ENCODE measurements at places on chromosomes 2 and 18.

- no peaks in the 10 kb centered on the region for H3K4me1 ChIP-seq
- H3K27me3 ChIP-seq: no peaks in the 10 kb centered on the region
- no peak overlapping the region for H3K4me3 ChIP-seq
Observed at GRCh38 chr2:239824046-239824694, 201.0 kb downstream of the NDUFA10 start.

DNA sequence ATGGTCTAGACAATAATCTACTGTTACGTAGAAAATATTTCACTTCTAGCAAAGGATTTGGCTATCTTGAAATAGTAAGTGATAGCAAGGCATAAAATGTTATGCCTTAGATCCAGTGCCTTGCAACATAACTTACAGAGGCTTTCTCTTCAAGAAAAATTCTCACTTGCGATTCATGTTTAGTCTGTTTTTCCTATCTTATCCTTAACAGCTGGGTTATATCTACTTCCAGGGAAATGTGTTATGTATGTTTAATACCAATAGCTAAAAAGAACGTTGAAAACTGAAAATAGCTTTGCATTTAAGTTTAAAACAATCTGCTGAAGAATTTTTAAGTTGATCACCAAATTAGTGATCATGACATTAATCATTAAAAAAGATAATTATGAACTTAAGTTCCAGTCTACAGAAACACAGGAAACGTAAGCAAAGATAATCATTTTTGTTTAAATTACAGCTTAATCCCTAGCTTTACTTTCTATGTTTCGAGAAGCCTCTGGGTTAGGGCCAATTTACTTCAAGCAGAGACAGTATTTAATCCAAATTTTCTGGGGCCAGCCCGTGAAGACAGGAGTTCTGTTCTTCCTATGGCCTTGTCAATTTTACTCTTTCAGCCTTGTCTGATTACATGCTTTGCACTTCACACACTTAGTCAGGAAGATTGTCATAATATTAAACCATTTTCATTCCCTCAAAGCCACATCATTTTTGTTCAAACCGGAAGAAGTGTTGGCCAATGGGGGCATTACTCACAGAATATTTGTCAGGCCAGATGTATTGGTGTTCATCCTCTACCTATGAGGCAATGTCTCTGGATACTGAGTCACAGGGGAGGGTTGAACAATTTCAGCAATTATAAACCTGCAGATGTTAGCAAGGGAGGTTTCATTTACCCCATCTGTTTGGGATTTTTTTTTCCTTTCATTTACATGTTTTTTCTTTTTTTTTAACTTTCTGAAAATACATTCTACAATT lies 1132.9 kb upstream of the ZEB2 start:
- H3K36me3 ChIP-seq: no peaks in the 10 kb centered on the region
- peak; percentile 85 for DNase-seq
- peaks cover 4% of the 10 kb centered on the region for H3K4me1 ChIP-seq
- no peak overlapping the region for H3K27ac ChIP-seq
- H3K27me3 ChIP-seq: no peaks in the 10 kb centered on the region

DNA sequence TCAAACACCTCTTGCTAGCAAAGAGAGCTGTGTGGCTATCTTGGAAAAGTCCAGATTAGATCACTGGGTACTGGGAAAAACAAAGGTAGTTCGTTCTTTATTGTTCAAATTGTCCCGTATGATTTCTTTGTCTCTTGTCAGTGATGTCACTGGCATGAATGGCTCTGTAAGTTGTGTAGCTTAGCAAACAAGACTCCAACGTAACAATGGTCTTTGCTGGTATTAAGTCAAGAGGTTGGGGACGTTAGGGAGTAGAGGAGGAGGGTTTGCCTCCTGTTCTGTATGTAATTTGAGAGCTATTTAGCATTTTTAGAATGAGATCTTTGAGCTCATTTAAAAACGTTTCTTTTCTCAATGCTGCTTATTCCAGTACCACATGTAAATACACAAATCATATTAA lies 216.5 kb upstream of the SP5 start:
- no peak overlapping the region for H3K27ac ChIP-seq
- no peak overlapping the region for H3K4me3 ChIP-seq
- H3K36me3 ChIP-seq: no peaks in the 10 kb centered on the region
- peaks cover 8% of the 10 kb centered on the region for H3K27me3 ChIP-seq

- H3K36me3 ChIP-seq: no peaks in the 10 kb centered on the region
- no peak overlapping the region for H3K27ac ChIP-seq
- no peaks in the 10 kb centered on the region for H3K27me3 ChIP-seq
Observed at GRCh38 chr2:15875969-15876705, 64.2 kb upstream of the MYCN start.

DNA sequence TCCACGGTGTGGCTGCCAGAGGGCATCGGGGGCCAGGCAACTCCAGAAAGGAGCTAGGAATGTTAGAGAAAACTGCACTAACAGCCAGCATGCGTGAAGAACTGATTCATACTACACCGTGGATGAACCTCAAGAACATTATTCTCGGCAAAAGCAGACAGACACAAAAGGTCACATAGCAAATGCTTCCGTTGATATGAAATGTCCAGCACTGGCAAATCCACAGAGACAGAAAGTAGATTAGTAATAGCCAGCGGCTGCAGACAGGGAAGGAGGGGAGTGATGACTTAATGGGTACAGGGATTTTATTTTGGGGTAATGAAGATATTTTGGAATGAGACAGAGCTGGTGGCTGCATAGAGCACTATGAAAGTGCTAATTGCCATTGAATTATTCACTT lies 37.4 kb downstream of the SCTR start:
- H3K36me3 ChIP-seq: no peaks in the 10 kb centered on the region
- peak; percentile 65 for DNase-seq
- no peak overlapping the region for H3K27ac ChIP-seq
- no peak overlapping the region for H3K4me3 ChIP-seq
- H3K4me1 ChIP-seq: peaks cover 3% of the 10 kb centered on the region

GRCh38 chr2:238427435-238428162 lies 872 bp downstream of the ASB1 start:
- H3K4me1 ChIP-seq: peaks cover 51% of the 10 kb centered on the region
- H3K27me3 ChIP-seq: no peaks in the 10 kb centered on the region
- no peak for DNase-seq

GRCh38 chr2:100819370-100820272 lies at the start of gene NPAS2:
Gene NPAS2, plus strand, starts transcription at chr2:100820139. Its CDS starts 84,616 bp downstream, at chr2:100904755.
- H3K4me3 ChIP-seq: peak within 1 kb of the TSS; percentile 69
- peaks cover 22% of the 10 kb centered on the region for H3K4me1 ChIP-seq
- H3K36me3 ChIP-seq: no peaks in the 10 kb centered on the region
- H3K27ac ChIP-seq: peak within 1 kb of the TSS; percentile 60

- no peak overlapping the region for H3K27ac ChIP-seq
- no peak for DNase-seq
- H3K4me1 ChIP-seq: peaks cover 14% of the 10 kb centered on the region
Observed at GRCh38 chr2:100105678-100106054, 36.7 kb downstream of the AFF3 start.

DNA sequence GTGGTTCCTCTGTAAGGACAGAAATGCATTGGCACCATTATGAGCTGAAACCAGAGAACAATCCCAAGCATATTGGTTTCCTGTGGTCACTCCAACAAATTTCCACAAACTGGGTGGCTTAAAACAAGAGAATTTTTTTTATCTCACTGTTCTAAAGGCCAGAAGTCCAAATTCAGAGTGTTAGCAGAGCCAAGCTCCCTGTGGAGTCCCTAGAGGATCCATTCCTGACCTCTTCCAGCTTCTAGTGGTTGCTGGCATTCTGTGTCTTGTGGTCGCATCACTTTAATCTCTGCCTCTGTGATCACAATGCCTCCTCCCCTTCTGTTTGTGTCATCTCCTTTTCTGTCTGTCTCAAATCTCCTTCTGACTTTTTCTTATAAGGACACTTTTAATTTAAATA lies 380.3 kb downstream of the NYAP2 start:
- H3K27me3 ChIP-seq: no peaks in the 10 kb centered on the region
- no peaks in the 10 kb centered on the region for H3K4me1 ChIP-seq
- peak; percentile 8 for DNase-seq
- no peak overlapping the region for H3K4me3 ChIP-seq
- no peaks in the 10 kb centered on the region for H3K36me3 ChIP-seq

DNA sequence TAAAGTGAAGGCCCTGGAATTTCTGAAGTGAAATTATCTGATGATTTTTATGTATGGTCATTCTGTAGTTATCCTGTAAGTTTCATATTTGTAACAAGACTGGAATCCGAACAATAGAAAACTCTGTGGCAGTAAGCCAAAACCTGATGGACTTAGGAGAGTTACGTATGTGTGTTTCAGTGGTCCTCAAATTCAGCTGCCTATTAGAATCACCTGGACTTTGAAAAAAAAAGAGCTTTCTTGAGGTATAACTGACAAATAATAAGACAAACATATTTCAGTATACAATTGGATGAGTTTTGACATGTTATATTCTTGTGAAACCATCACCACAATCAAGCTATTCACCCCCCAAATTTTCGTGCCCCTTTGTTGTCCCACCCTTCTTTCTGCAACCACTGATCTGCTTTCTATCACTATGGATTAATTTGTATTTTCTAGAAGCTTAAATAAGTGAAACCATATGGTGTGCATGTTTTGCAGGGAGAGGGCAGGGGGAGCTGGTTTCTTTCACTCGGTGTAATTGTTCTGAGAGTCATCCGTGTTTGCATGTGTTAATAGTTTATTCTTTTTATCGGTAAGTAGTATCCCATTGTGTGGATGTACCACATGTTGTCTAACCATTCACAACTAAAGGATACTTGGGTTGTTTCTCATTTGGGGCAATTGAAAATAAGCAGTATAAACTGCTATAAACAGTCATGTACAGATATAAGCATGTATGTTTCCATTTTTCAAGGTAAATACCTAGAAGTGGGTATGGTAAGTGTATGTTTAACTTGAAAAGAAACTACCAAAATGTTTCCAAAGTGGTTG lies 50.2 kb upstream of the EML4 start:
- H3K36me3 ChIP-seq: no peaks in the 10 kb centered on the region
- no peak overlapping the region for H3K4me3 ChIP-seq
- peaks cover 24% of the 10 kb centered on the region for H3K4me1 ChIP-seq
- H3K27ac ChIP-seq: peak overlapping the region; percentile 14
- peak; percentile 63 for DNase-seq

- no peak overlapping the region for H3K4me3 ChIP-seq
- no peaks in the 10 kb centered on the region for H3K4me1 ChIP-seq
- H3K36me3 ChIP-seq: no peaks in the 10 kb centered on the region
- H3K27me3 ChIP-seq: no peaks in the 10 kb centered on the region
Observed at GRCh38 chr2:155431004-155431507, 732.6 kb downstream of the KCNJ3 start.

DNA sequence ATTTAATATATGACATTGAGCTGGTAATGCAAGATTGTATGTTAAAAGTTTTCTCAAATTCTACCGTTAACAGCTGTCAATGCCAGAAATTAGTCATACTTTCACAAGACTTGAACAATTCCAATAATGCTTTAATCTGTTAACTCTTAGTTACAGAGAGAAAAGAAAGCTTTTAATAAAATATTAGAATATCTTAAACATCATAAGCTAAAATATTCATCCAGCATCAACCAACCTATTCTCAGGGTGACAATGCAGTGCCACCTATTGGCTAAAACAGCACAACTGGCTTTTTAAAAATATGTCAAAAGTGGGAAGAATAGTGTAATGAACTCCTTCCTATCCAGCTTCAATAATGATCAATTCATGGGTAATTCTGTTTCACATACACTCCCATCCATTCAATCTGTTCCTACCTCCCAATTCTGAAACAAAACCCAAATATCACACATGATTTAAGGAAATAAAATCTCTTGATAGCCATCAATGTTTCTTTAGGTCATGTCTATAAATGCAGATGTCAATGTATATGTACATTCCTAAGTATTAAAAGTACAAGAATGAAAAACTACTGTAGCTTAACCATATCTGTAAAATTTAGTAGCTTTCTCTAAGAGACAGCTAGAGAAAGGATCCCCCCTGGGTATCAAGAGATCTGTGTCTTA lies 79.8 kb upstream of the CCDC141 start:
- no peak for DNase-seq
- no peaks in the 10 kb centered on the region for H3K27me3 ChIP-seq
- no peak overlapping the region for H3K4me3 ChIP-seq
- no peaks in the 10 kb centered on the region for H3K4me1 ChIP-seq
- H3K27ac ChIP-seq: no peak overlapping the region

DNA sequence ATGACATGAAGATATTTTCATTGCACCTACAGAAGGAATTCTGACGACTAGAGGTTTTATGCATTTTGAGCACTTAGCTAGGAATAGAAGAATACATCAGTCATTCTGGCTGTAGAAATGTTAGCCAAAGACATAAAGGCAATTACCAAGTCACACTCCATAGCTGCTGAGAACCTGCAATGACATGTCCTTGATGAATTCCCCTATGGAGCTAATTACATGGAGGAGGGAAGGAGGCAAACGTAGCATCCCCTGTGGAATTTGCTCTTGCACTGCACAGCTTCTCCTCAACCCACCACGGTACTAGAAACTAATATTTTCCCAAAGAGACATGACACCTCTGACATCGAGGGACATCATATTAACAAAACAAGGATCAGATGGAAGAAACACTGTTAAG lies 174.0 kb upstream of the SESTD1 start:
- no peak for DNase-seq
- H3K4me1 ChIP-seq: no peaks in the 10 kb centered on the region
- H3K4me3 ChIP-seq: no peak overlapping the region
- no peak overlapping the region for H3K27ac ChIP-seq
- H3K27me3 ChIP-seq: no peaks in the 10 kb centered on the region
- H3K36me3 ChIP-seq: no peaks in the 10 kb centered on the region

DNA sequence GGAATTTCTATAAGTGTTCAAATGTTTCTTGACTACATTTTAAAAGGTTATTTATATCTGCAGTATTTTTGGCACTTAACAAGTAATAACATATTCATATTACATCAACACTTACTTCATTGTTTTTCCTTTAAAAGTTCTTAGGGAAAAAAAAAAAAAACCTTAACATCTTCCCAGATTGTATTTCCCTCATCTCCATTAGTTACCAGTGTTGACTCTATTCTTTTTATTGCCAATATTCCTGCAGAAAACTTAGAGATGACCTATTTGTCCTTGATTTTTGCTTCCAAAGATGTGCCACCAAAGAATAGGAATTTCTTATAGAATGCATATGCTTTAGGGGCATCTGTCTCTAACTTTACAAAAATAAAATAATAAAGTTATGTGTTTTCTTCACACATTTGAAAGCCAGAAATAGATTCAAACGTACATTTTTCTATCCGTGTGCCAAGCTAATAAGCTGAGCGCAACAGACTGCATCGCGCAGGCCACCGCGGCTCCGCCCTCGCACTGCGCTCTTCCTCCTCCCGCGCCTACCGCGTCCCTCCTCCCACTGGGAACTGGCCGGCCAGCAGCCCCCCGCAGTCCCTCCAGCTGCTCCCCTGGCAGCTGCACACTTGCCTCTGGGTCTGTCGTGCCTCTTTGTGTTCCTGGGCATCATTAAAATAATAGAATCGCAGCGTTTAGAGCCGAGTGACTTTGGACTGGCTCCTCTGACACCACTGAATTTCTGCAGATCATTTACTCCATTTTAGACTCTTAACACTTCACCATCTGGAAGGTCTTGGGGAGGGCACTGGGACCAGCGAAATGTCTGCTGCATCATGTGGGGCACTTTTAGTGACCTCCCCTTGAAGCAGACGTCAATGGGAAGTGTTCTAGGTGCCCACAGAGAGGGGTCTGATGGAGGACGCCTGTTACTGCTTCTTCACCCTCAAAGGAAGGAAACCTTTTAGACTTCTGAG lies 21.2 kb upstream of the NAB1 start:
- H3K4me1 ChIP-seq: no peaks in the 10 kb centered on the region
- peak; percentile 12 for DNase-seq
- H3K27me3 ChIP-seq: no peaks in the 10 kb centered on the region
- no peaks in the 10 kb centered on the region for H3K36me3 ChIP-seq
- H3K27ac ChIP-seq: no peak overlapping the region

All from astrocyte (in vitro differentiated cells and primary cell).